ENCODE measurements at places on chromosomes 16 and 17.

DNA sequence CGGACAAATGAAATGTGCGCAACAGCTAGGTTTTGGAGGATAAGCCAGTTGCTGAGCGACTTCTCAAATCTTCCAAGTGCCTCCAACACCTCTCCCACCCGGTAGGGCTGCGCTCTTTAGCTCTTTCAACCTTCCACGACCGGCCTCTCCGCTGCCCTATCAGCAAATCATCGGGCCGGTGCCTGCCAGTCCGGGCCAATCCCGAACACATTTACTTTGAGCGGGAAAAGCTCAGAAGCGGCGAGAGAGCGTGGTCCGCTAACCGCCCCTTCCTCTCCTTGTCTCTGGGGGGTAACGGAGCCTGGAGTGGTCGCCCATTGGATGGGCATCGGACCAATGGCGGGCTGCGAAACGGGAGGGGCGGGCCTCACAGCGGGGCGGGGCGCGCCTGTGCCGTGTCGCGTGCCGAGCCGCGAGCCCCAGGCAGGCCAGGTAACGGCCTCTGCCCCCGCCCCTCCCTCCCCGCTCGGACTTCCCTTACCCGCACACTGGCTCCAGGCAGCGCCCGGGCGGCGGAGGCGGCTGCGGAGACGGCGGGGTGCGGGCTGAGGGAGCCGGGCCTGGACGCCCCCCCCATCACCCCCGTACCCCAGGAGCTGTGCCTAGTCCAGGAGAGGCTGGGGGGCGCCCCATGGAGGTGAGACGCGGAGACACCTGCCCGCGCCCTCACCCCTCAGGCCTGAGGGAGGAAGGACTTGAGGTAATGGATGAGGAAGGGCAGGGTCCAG lies at the start of gene MEIOC:
Gene MEIOC (plus strand): TSS at position 486 of the 728 bp plus-strand sequence. CDS start 146 bp downstream, at position 632.
- DNase-seq, result no peak

DNA sequence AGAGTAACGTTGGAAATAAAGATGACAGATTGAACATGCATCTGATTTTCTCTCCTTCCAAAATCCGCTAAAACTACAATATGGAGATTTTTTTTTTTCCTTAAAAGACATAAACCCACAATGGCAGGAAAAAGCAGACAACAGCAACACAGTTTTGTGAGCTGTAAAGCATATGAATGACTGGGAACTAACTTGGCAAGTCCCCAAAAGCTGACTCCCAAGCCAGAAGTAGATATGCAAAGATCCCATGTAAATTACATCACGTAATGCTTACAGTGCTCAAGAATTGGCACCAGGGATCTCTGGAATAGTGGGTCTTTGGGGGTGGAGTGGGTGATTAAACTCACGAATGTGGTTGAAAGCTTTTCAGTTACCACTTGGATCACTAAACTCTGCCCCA lies 106.6 kb downstream of the ELAC2 start:
- no peak for DNase-seq

GRCh38 chr16:60367739-60368138 lies 1633.6 kb upstream of the GOT2 start:
- DNase-seq, result no peak

GRCh38 chr16:49332589-49333258 lies 40.9 kb upstream of the C16orf78 start:
- DNase-seq, result no peak

GRCh38 chr16:57585051-57585687 lies 42.7 kb downstream of the ADGRG5 start:
- no peak for DNase-seq

- DNase-seq, result peak; percentile 81
Observed at GRCh38 chr17:77098884-77099545, 41.8 kb upstream of the SEC14L1 start.

DNA sequence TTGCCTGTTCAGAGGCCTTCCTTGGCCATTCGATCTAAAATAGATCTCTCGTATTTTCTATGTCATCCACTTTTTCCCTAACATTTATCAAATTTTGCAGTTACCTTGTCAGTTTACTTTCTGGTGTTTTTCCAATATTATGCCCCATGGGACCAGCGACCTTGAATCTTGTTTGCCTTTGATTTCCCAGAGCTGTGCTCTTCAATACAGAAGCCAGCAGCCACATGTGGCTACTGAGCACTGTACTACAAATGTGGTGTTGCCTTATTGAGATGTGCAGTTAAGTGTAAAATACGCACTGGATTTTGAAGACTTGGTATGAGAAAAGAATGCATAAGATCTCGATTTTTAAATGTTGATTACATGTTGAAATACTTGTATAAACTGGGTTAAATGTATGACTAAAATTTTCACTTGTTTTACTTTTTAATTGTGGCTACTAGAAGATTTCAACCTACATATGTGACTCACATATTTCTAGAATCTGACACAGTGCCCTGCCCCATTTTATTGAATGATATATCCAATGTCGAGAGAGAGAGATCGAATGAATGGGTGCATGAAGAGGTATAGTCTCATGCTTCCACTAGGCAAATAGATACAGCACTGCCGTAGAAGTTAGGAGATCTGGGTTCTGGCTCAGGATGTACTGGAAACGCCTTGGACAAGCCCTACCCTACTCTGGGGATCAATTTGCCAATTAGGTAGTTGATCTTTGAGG lies 824 bp upstream of the PSME3 start:
- no peak for DNase-seq

DNA sequence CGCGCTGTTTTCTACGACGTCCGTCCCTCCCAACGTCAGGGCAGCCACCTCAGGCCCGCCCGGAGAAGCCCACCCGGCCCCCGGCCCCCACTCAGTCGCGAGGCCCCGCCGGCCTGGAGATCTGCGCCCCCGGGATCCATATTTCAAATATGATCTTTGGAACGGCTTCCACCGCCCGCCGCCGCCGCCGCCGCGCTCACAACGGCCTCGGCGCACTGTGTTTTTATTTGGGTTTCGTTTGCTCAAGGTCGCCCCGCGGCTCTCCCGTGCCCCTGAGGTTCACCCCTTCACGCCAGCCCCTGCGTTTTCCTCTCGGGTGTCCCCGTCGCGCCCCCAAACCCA lies 4.2 kb upstream of the CBX4 start:
- peak; percentile 48 for DNase-seq

- DNase-seq, result no peak
Observed at GRCh38 chr16:69660166-69660565, 66.2 kb downstream of the NQO1 start.

DNA sequence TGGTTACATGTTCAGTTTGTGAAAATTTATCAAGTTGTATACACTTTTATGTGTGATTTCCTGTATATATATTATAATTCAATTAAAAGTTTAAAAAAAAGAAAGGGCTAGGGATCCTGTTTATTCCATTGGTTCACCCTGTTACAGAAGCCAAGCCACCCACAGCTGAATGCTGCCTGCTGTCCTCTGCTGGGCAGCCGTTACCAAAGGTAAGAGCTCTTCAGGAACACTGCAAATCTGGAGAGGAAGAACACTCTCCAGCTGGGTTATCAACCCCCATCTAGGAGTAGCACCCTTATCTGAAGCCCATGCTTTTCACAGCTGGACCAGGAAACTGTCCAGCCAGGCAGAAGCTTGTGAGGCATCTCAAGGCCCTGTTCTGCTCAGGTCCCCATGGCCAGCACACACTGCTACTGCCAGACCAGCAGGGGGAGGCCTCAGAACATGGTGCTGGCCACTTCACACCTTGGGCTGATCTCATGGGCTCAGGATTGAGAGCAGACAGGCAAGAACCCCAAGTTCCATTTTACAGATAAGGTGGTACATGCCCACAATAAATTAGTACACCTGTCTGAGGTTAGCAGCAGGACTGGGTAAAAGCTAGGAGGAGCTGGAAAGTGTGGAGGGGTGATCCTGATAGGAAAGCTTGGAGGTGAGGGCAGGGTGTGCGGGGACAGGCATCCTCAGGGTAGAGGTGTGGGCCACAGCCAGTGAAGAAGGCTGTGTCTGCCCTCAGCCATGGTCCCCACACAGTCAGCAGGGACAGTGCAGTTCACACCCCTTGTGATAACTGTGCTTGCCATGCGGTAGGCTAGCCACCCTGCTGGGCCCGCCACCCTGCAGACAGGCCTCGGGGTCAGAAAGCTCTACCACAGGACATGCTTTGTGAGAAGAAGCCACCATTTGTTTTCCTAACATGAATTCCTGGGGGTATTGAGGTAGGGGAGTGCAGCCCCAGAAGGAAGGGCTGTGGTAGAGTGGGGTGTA lies 54.3 kb upstream of the SREBF1 start:
- DNase-seq, result no peak

DNA sequence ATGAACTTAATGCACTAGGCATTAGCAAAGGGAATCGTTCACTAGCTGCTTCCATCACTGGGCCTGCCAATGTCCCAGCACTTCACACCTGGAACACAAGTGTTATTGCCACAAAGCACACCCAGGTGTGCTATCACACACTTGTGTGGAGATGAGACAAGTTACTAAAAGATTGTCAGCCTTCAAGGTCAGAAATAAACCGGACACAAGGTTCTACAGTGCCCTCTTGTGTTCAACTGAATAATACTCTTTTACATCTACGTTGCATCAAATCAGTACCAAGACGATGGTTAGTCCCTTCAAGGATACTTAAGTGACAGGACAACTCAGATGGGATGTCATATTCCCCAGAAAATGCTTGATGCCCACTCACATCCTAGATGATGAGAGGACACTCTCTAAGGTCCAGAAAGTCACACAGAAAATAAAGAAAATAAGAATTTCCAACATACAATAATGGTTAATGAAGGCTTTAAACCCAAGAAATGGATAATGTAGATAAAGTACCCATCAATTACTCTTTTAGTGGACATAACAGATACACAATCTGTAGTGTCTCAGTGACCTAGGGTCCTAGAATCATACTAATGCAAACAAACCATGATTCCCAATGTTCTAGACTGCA lies 16.4 kb upstream of the GLG1 start:
- DNase-seq, result peak; percentile 49

- no peak for DNase-seq
Observed at GRCh38 chr17:82461827-82462524, 3.4 kb downstream of the NARF start.

DNA sequence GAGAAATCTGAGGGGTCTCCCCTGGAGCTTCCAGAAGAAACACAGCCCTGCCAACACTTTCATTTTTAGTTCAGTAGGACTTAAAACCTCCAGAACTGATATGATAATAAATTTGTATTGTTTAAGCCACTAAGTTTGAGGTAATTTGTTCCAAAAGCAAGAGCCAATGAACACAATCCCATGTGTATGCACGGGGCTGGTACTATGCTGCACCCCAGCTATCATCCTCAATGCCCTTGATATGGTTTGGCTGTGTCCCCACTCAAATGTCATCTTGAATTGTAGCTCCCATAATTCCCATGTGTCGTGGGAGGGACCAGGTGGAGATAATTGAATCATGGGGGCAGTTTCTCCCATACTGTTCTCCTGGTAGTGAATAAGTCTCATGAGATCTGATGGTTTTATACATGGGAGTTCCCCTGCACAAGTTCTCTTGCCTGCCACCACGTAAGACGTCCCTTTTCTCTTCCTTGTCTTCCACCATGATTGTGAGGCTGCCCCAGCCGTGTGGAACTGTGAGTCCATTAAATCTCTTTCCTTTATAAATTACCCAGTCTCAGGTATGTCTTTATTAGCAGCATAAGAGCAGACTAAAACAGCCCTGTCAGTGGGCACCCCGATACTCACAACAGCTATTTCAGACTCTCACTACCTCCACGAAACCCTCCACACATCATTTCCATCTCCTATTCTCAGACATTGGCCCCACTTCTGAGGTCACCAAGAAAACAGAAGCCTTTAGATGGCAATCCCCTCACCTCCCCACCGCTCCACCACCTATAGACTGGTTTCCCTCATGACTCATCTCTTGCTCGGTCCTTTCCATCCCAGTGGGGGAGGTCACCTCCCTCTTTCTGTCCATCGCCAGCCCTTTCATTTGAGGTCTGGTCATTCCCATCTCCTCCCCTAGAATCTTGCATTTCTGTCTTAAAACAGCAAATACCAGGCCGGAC lies 8.9 kb upstream of the CACNG1 start:
- DNase-seq, result no peak

DNA sequence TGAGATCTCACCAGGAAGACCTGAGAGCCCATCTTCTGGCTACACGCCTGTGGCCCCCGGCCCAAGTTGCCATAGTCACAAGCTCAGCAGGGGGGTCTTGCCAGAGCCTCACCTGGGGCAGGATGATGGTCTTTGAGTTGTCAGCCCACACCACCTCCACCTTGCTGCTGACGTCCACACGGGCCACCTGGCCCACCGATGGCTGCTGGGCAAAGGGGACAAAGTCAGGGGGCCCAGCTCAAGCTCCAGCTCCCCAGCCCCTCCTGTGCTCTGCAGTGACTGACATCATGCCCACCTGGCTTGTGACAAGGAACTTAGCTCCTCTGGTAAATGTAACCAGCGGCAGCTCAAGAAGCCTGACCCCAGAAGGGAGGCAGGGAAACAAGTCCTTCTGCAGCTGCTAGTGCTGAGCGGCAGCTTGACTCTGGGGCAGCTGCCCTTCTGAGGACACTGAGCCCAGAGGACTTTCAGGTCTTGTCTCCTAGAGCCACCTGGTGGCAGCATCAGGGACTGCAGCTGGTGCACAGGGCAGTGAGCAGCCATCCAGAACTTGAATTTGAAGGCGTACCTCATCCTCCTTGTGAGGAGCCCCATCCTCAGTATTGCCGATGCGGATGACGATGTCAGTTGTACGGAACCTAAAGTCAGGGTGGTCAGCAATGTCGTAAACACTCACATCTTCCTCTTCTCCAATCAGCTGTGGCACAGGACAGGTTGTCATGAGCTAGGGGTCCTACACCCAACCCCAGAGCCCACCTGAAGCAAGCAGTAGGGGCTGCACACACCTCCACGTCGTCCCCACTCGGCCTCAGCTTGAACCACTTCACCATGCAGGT lies 13.5 kb downstream of the SPHK1 start:
- DNase-seq, result peak; percentile 85

- DNase-seq, result no peak
Observed at GRCh38 chr16:28980929-28981328, 3.9 kb upstream of the LAT start.

DNA sequence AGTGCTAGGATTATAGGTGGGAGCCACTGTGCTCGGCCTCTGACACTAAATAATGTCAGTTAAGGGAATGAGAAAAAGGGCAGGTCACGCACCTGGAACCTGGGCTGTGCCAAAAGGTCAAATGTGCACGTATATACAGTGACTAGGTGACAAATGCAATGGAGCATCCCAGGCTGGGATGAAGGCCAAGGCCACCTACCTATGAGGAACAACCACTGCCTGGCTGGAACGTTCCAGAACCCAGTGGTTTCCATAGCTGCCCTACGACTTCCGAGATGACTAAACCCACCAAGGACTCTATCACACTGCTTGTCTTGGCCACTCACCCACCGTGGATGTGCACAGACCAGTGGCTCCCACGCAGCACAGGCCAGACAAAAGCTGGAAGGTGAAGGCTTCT lies 16.1 kb downstream of the ZNF500 start:
- no peak for DNase-seq

DNA sequence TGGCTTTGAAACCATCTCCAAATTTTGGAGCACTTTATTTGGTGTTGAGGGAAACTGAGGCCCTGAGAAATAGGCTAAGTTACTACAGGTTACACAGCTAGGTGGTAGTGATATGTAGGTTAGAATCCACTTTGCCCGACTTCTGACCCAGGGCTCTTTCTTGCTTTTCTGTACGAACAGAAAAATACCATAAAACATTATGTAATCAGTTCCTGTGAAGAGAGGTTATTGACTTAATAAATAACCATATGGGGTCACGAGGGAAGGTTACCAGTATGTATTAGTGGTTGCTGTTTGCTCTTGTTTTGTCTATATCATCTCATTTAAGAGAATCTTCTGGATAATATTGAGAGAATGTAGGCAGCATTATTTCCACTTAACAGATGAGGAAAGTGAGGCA lies 172.2 kb upstream of the MAF start:
- no peak for DNase-seq

All from Kasumi-1 (cell line).